ENCODE measurements at places on chromosomes 13 and 19.

- DNase-seq: no peak
Observed at GRCh38 chr19:6272913-6273600, 6.7 kb downstream of the MLLT1 start.

DNA sequence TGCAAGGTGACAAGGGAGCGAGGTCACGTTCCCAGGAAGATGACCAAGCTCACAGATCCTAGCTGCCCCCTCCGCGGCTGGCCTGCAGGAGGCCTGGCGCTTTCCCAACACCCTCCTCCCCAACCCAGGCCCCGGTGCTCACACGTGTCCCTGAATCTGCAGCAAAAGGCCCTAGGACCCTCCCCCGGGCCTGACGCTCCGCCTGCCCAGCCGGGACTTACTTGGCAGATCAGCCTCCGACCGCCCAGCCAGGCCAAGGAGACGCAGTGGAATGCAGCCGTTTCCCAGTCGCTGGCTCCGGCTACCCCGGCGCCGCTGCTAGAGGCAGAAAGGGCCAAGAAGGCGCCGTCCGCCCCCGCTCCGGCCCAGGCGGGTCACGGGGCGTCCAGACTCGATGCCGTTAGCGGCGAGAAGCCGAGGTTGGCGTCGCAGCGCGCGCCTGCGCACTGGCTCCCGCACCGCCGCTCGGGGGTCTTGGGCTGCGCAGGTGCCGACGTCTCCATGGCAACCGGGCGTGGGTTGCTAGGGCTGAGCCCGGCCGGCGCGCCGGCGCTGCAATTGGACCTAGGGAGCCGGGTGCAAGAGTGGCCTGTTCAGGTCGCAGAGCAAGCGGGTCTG, at the start of gene PNMA8A:
Gene PNMA8A, minus strand, starts transcription at position 448 of the 618 bp plus-strand sequence. CDS start 528 bp downstream, outside the sequence.
- no peak for DNase-seq

DNA sequence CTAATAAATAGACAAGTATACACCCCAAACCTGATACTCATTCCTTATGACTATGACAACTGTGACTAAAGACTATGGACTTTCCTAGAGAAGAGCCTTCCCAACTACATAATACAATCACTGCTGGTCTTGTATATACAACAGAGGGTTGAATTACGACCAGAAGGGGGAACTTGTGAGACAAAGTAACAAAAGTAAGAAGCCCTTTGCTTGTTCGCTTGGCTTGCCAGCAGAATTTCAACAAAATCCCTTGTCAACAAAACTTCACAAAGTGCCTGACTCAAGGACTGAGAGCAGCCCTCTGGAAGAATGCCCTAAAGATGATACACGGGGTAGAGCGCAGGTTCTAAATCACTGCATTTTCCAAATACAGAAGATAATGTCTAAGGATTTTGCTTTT, 99.4 kb downstream of the WASF3 start:
- DNase-seq: no peak

- no peak for DNase-seq
Observed at GRCh38 chr13:77859450-77859849, 59.2 kb downstream of the EDNRB start.

GRCh38 chr13:44549476-44549875, 26.7 kb downstream of the TSC22D1 start:
- DNase-seq: no peak

DNA sequence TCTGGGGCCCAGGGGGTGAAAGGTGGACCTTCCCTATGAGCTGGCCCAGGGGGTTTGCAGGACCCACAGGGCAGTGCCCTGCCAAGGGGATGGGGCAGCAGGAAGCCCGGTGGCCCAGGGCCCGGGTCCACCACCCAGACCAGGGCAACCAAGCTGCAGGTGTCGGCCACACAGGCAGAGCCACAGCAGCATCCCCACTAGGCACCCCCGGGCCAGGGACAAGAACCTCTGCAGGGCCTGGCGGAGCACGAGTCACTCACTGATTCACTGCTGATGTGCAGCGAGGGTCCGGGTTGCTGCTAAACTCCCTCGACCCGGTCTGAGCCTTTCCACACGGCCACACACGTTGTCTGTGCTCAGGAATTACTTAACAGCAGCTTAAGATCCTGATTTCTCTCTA, 8.8 kb downstream of the FZR1 start:
- DNase-seq: no peak

GRCh38 chr19:54902061-54902460, 3.9 kb upstream of the NCR1 start:
- DNase-seq: no peak

GRCh38 chr19:34336781-34337271, 28.2 kb upstream of the GPI start:
- DNase-seq: no peak

DNA sequence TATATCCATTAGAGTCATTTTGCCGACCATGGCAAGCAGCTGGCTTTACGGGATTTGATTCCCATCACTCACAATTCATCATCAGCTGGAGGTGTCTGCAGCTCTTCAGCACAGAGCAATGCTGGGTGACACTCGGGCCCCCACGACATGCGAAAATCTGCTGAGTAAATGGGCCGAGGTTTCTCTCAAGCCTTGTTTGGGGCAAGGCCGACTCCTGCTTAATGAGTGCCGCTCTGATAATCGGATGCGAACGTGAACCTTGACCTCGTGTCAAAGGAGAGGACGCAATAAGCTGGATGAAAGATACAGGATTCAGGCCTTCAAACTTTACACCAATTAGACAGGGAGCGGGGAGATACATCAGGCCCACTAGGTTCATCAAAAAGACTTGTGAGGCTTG, 65.2 kb downstream of the GGACT start:
- no peak for DNase-seq

DNA sequence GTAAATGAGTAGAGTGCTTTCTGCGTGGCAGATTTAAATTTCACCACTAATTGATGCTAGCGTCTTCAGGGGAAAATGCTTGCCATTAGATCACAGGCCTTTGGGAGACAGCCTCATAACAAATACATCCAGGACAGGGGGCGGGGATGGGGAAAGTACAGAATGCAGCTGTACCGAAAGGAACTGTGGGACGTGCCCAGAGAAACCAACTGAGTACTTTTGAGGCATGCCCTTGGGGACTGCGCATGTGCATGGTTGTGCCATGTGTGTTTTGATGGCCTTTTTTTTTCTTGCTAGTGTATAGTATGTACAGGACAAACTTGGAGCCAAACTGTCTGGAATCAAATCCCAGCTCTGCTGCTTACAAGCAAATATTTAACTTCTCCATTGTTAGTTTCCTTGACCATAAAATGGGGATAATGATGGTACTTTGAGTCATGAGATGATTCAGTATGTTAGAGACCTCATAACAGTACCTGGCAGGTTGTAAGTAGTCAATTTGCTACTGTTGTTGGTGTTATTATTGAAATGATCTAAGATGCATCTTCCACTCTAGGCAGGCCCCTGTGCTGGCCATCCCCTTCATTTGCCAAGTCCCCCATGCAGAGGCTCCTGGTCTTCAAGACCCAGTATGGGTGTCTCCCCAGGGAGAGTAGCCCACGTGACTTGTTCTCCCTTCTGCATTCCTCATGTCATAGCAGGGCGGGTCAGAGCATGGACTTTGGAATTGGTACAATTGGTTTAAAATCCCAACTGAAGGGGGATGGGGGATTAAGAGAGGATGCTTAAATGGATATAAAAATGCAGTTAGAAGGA, 68.3 kb upstream of the NPAS1 start:
- DNase-seq: no peak

DNA sequence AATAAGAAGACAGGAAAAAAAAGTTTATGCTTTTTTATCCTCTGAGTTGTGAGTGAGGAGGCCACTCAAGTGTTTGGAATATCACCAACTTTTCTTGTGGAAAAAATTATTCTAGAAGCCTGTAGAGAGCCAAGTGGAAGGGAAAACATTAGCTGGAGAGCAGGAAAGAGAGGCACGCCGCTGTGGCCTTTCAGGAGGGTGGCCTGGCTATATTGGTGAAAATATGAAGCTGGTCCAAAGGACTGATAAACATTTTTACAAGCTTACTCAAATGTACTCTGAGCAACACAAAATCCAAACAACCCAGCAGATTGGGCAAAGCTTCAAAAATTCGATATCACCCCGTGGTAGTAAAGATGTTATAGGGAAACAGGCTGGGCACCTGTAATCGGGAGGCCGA, 2.3 kb upstream of the EIF3G start:
- DNase-seq: no peak

DNA sequence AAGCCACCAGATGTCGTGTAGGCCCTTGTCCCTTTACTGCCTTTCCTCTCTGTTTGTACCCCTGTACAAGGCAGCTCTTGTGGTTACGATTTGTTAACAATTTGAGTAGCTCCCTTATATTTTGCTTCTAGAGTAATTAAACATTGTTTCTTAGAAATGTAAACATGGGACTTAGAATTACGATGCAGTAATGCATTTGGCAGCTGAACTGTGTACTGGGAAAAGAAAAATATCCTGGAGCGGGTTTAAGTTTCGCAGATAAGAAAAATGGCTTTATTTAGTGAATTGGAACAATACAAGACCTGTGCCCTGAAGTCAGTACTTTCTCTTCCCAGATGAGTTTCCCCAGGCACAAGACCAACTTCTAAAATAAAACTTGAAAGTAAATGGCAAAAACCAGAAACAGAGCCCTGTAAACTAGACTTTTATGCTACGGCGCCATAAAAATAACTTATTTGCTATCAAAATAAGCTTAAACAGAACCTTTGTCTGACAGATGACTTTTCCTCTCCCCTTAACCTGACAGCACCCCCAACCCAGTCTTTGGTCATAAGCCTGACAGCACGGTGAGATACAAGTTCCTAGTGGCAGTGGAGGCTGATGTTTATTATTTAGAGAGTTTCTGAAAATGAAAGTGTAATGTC, 63.0 kb downstream of the LRCH1 start:
- DNase-seq: no peak

GRCh38 chr19:4233282-4233853, 4.0 kb downstream of the EBI3 start:
- no peak for DNase-seq

GRCh38 chr19:12842511-12842910, 4.2 kb downstream of the MAST1 start:
- no peak for DNase-seq

DNA sequence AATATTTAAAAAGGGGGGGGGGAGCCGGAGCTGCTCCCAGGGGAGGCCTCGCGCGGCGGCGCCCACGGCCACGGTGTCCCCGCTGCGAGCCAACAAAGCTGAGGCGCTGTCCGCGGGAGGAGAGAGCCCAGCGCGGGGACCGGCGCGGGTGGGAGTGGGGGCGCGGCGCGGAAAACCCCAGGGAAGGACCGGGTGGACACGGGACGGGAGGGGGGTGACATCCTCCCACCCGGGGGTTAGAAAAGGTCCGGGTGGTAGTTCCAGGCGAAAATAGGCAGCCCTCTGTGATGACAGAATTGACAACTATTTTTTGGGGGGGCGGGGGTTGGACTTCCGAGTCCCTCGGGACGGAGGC, 11.1 kb upstream of the SOX1 start:
- no peak for DNase-seq

- DNase-seq: no peak
Observed at GRCh38 chr13:44930963-44931623, 58.2 kb downstream of the NUFIP1 start.

- no peak for DNase-seq
Observed at GRCh38 chr13:68714292-68714691, 1393.3 kb upstream of the ATXN8OS start.

GRCh38 chr19:13748169-13748828, 16.0 kb upstream of the MRI1 start:
- no peak for DNase-seq

DNA sequence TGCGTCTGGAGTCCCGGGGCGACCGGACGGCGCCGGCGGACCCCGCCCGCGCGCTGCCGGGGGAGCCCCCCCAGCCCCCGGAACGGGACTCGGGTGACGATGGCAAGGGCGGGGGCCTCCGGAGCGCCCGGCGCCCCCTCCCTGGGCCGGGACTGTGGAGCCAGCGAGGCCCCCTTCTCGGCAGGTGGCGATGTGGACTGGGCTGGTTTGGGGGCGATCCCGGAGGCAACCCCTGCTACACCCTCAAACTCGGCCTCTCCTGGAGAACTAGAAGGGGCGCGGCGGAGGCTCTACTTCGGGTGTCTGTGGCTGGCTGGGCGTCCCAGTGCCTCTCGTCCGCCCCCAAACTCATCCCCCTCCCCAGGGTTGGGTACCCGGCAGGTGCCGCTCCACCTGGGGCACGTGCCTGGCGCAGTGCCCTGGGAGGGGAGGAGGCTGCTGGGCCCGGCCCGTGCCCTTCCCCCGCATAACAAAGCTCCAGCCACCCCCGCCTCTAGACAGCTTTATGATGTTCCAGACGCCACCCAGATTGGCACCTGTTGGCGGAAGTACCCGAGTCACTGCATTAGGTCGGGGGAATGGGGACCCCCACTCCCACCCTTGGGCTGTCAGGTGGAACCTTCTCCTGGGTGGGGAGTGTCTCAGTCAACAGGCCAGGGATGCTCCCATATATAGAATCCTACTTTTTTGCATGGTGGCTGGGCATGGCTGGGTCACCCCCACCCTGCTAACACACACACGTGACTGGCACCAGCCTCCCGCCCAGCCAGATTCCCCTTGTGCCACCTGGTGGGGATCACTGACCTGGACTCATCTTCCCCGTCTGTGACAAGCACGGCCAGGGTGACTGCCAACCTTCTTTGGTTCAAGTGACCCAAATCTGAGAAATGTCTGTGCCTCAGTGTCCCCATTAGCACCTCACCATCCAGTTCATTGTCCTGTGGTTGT, 722 bp downstream of the PKN1 start:
- peak; percentile 9 for DNase-seq

DNA sequence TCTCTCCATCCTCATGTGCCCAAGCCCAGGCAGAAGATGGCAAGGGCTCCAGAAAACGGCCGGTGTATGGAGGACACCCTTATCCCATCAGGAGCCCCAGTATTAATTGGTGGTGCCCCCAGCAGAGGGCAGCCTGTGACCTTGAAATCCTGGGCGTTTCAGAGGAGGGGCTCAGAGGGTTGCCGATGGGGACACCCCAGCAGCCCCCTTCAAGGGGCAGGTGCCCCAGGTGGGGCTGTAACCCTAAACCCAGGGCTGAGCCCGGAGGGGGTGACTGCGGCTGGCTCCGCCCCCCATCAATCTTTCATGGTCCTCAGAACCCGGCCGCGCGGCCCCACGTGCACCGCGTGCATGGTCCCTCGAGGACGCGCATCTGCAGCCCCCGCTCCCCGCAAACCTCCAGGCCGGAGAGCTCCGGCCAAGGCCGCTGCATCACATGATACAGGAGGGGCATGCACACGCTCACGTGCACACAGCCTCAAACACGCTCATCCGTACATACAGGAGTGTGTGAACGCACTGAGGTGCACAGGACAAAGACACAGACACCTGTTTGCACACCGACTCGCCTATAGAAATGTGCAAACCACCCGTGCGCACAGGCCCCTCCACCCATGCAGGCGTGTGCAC, 949 bp downstream of the RAB3A start:
- DNase-seq: no peak

GRCh38 chr19:3880471-3881271, at the start of gene ATCAY:
ATCAY (plus strand) TSS chr19:3880685; CDS start chr19:3885768, 5,083 bp downstream.
- DNase-seq: peak; percentile 21

- no peak for DNase-seq
Observed at GRCh38 chr19:14347999-14348889, 33.0 kb upstream of the ADGRE5 start.

- no peak for DNase-seq
Observed at GRCh38 chr19:16374436-16374835, 49.8 kb downstream of the KLF2 start.

- no peak for DNase-seq
Observed at GRCh38 chr19:44800461-44800860, 8.4 kb upstream of the BCAM start.

- no peak for DNase-seq
Observed at GRCh38 chr19:21569494-21569865, 64.1 kb downstream of the ZNF429 start.

- no peak for DNase-seq
Observed at GRCh38 chr19:45050036-45050435, 11.2 kb downstream of the CLASRP start.

- DNase-seq: no peak
Observed at GRCh38 chr13:91592056-91593014, 193.9 kb downstream of the GPC5 start.

Measured in NCI-H2081 treated with DMSO at 0.1 percent for 48 hours (cell line).